Panc1 (cell line): ENCODE measurements at places on chromosomes 3 and 15. TPM values are rescaled to one million over a fixed set of nuclear protein-coding genes. Genes with fewer than 3 reads are reported as not detected.

The ITGB5 gene
- total RNA-seq, result 446 TPM

The CHRNA5 gene
- 52.4 TPM for total RNA-seq

The CCR1 gene
- total RNA-seq, result not detected

The GP9 gene
- total RNA-seq, result not detected

The FBXO40 gene
- not detected for total RNA-seq

The TEX55 gene
- total RNA-seq, result not detected

The SMCO1 gene
- total RNA-seq, result not detected

The ASB14 gene
- not detected for total RNA-seq

The STRA6 gene
- total RNA-seq, result 1.1 TPM

The MINAR1 gene
- total RNA-seq, result 0.62 TPM

The TCF12 gene
- total RNA-seq, result 102 TPM

The HYKK gene
- 19.8 TPM for total RNA-seq

The CSPG4 gene
- 17.5 TPM for total RNA-seq

The LEO1 gene
- total RNA-seq, result 30.1 TPM

The MELTF gene
- 18.7 TPM for total RNA-seq

The IMPG2 gene
- total RNA-seq, result 0.10 TPM

The CADM2 gene
- total RNA-seq, result 0.64 TPM

The KCNH8 gene
- total RNA-seq, result not detected

The ZNF619 gene
- total RNA-seq, result 1.3 TPM

The SPINT1 gene
- 32.7 TPM for total RNA-seq

The NXPE3 gene
- 30.4 TPM for total RNA-seq

The CCR5 gene
- not detected for total RNA-seq
